ENCODE measurements at places on chromosomes 7 and 10.

- DNase-seq, result no peak
These were observed 7.3 kb downstream of the AKR1E2 start for GRCh38 chr10:4833286-4833685.

DNA sequence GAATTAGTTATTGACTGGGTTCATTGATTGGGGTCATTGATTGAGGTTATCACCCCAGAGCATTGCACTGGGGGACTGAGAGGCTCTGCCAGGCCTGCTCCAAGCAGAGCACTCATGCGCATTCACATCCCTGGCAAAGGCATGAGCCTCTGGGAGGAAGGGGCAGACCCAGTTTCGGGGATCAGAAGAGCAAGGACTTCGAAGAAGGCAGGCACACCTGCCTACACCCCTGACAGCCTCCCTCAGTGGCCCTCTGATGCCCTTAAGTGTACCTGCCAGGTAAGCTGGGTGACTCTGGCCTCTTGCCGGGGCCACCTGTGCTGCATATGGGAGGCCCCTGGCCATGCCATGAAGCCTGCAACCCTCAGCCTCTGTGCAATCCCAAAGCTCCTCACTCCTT, 181.1 kb downstream of the PTPN20 start:
- DNase-seq, result no peak

- no peak for DNase-seq
These were observed 84.4 kb upstream of the FAM171A1 start for GRCh38 chr10:15455456-15455855.

DNA sequence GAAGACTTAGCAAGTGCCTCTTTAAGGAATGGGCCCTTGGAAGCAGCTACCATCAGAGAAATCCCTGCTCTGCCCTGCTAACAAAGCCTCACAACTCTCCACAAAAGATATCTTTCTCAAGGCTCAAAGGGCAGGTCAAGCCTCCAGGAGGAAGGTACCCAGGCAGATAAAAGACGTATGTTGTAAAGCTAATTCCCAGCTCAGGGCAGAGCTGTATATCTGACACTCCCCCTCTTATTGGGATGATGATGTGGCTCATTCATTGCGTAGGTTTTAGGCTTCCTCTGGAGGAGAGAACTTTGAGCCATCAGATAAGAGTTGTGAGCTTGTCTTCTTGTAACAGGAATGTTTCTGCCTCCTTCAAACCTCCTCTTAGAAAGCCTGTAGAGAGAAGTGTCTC, 145.4 kb downstream of the CALN1 start:
- DNase-seq, result no peak

DNA sequence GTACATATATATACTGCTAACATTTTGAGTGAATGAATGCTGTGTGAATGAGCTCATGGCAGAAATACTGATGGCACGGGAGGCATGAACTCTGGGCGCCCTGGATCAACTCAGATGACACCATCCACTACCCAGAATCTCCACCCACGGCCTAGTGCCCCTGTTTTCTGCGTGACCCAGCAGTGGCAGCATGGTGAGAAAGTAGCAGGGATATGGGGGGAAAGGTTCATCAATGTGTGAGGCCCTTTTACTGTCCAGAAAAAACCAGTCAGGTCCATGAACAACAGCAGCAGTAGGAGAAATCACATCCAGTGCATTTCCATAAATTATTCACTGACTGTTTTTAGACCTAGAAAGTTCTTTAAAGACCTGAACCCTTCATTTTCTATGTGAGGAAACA, 391.0 kb upstream of the NRP1 start:
- DNase-seq, result no peak

DNA sequence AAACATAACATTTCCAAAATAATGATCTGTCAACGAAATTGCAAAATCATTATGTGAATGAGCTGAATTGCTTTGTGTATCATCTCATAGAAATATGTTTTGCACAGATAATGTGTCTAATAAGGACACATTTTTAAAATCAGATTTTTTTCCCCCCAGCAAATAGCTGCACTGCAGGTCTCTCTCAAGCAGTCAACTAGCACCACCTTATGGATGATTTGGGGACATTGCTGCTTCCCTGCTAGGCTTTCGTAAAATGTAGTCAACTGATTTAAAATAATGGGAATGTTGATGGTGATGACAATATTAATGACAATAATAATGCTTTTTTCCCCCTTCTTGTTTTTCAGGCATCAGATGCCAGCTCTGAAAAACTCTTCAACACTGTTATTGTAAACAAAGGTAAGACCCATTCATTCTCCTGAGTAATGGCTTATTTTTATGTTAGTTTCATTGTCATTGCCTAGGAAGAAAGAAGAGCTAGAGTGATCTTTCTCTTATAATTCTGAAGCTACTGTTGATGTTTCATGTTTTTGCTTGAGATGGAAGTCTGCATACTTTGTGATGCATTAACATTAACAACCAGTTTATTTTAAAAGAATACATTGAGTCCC, 433.6 kb upstream of the GALNT17 start:
- DNase-seq, result peak; percentile 81

- no peak for DNase-seq
These were observed 38.5 kb downstream of the COL1A2 start for GRCh38 chr7:94433224-94433623.

DNA sequence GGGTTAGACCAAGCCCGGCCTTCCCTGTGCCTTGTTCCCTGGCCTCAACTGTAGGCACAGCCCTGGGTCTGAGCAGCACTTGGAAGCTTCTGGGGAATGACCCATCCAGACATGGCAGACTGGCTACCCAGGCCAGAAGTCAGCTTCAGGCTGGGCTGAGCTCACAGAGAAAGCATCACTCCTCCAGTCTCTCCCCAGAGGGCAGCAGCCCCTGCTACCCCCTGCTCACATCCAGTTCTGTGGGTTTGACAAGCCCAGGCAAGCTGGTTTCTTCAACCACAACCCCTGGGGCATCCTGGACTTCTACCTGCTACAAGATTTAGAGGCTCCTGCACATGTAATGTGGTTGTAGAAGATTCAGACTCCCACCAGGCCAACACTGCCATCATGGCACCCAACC, 9.0 kb downstream of the C10orf71 start:
- DNase-seq, result no peak

DNA sequence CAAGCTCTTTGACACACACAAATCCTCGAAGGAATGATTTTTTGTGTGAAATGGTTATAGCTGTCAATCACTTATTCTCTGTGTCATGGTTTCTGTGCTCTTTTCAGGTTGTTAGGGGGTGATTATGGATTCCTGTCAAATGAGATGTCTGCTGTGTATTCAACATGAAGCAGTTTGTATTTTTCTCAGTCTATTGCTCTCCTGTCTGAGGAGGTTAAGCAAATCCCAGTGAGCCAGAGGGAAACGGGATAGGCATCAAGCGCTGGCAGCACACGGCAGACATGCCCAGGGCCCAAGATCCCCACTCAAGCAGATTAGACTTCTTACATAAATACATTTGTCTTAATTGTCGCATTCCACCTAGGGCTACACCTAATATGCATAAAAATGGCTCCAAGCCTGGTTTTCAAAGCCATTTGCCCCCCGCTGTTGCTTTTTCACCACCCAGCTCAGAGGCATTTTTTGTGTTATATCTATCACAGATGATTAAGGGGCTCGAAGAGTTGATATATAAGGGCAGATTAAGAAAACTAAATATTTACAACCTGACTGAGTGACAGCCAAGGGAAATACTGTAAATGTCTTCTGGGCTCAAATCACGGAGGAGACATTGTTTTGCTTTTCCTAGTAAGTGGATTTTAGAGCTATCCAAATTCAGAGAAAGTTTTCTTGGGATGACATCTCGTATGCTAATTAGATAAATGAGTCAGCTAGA, 192.7 kb upstream of the LRGUK start:
- peak; percentile 93 for DNase-seq

GRCh38 chr10:121788717-121789116, 139.1 kb downstream of the ATE1 start:
- no peak for DNase-seq

- no peak for DNase-seq
These were observed 15.6 kb downstream of the CLRN3 start for GRCh38 chr10:127877116-127877515.

- peak; percentile 27 for DNase-seq
These were observed 61.8 kb upstream of the LRRC18 start for GRCh38 chr10:49001402-49001801.

DNA sequence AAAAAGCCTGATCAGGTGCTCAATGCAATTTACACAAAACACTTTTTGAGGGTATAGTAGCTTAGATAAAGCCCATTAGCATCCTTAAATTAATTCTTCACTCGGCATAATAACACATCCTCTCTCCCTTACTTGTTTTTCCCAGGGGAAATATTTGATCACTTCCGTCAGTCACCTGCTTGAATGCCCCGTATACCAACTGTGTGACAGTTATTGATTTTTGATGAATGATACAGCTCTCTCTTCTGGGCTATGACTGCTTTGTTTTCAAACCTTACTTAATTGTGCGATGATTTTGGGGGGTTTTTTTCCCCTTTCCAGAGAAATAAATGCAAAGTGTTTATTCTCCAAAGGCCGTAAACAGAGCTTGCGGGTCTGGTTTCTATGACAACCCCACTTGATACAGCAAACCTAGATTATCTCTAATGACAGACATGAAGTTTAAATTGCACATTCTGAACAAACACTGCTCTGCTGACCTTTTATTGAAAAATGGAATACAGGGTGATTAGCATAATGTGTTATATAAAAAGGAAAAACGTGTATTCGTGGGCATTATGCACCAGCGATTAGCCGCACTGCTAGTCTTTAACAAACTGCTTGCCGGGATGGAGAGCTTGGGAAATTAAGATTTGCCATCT, 78.4 kb upstream of the NANOS1 start:
- peak; percentile 6 for DNase-seq

GRCh38 chr10:112218960-112219359, 35.4 kb upstream of the GPAM start:
- no peak for DNase-seq

GRCh38 chr7:76351372-76351771, 7.4 kb downstream of the YWHAG start:
- no peak for DNase-seq

- no peak for DNase-seq
These were observed 15.6 kb upstream of the PPIF start for GRCh38 chr10:79331709-79332108.

DNA sequence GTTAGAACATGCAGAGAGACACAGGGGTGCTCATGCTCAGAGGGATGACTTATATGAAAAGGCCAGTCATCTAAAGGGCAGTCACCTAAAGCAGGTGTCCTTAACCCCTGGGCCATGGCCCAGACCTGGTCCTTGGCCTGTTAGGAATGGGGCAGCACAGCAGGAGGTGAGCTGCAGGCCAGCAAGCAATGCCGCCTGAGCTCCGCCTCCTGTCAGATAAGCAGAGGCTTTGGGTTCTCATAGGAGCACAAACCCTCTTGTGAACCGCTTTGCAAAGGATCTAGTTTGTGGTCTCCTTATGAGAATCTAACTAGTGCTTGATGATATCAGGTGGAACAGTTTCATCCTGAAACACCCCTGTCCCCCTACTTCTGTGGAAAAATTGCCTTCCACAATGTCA, 14.5 kb downstream of the ANKRD7 start:
- DNase-seq, result no peak

- no peak for DNase-seq
These were observed 25.5 kb upstream of the INMT start for GRCh38 chr7:30726296-30727006.

DNA sequence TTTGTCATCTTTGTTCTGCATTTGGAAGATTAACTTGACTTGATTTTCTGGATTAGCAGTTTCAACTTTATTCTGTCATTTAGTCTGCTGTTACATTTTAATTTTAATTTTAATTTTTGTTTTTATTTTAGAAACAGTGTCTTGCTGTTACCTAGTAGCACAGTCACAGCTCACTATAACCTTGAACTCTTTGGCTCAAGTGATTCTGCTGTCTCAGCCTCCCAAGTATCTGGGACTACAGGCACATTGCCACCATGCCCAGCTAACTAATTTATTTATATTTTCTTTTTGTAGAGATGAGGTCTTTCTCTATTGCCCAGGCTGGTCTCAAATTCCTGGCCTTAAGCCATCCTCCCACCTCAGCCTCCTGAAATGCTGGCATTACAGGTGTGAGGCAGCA, 35.3 kb downstream of the PALS2 start:
- no peak for DNase-seq

DNA sequence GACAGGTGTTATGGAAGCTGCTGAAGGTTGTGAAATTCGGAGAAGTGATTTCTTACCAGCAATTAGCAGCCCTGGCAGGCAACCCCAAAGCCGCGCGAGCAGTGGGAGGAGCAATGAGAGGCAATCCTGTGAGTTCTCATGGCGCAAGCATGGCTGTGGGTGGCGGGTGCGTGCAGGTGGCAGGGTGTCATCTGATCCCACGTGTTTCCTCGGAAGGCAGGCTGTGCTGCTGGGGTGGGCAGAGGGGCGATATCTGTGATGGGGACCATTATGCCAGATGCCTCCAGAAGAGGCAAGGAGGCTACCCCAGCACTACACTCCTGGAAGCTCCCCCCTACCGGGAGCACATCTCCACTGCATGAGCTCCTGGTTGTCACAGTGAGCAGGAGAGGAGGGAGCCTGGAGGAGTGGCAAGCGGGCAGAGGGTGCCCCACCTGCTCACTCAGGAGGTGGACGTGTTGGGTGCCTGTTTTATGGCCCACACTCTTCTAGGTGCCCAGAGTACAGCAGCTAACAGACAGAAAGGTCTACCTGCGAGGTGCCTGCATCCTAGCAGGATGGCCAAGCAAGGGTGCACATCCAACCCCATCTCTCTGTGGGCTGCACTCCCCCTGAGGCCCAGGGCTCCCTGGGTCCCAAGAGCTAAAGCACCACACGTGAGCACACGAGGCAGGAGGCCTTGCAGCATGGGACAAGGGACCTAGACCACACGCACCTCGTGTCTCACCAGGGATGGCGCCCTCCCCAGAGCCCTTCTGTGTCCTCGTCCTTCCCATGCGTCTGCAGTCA, 204.7 kb downstream of the EBF3 start:
- peak; percentile 23 for DNase-seq

DNA sequence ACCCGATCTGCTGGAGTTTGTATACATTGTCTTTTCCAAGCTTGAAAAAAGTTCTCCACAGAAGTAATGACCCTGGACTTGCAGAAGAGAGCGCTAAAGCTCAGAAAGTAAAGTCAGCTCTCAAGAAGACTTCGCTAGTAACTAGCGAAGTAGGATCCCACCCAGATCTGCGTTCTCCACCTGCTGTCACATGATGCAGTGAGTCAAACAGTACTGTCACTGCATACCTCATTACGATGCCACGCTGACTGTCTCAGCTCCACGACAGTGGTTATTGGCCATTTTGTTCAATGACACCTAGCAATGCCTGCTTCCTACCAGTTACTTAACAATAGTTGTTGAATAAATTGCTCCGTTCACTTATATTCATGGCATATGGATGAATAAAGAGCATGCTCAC, 29.7 kb upstream of the SEC61G start:
- peak; percentile 50 for DNase-seq

All from NCI-H69 (cell line).